ENCODE measurements at places on chromosomes 12 and 14.
A peak's percentile ranks its signal among the peaks of the same experiment; 100 is the strongest.

DNA sequence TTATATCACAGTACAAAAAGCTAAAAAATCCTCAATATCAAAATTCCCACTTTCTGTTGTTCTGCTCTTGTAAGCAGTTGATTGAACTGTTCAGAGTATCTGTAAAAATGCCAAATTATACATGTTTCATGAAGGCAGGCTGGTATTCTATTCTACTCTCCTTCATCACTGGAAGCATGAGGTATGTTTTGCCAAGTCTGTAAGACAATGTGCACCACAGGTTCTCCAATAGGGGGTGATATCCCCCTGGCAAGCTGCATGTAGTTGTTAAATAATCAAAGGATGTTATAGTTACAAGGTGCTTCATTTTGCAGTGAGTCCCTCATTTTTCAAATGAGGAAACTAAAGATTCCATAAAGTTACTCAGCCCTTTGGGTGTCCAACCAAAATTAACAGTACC, 15.1 kb upstream of the NEK9 start:
- no peak for DNase-seq

- no peak for DNase-seq
Observed at GRCh38 chr14:56474419-56475022, 105.1 kb upstream of the TMEM260 start.

DNA sequence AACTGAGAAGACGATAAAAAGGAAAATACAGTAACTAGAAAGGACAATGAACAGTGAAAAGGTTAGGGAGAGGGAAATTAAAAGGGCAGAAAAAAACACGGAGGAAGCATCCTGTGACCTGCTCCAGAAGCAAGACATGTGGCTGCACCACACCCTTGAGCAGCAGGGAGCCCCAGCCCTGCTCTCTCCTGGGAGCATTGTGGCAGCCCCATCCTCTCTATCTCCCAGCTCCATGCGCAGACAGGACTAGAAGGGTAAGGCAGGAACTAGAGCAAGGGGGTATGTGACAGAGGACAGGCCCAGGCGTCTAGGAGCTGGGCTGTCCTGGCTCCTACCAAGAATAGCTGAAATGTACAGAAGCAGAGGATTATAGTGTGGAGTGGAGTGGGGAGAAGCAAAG, 38.6 kb upstream of the SMUG1 start:
- DNase-seq = no peak

- DNase-seq = no peak
Observed at GRCh38 chr14:72889366-72889765, 4.5 kb downstream of the DPF3 start.

DNA sequence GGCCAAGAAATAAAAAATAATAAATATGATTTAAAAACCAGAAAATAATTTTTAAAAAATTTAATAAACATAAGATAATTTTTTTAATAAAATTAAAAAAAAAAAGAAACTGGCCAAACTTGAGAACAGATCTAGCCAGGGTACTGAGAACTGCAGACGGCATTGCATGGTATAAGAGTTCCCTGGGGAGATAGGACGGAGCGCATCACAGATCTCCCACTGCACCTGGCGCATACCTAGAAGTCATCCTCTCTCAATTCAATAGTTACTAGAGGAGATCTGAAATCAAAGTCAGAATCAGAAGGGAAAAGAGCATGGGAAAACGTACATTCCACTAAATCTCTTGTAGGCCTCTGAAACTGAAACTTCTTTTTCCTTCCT, 58.9 kb upstream of the BCL2L14 start:
- no peak for DNase-seq

- no peak for DNase-seq
Observed at GRCh38 chr12:1816730-1817348, 3.5 kb upstream of the LRTM2 start.

- DNase-seq = no peak
Observed at GRCh38 chr14:31197671-31198070, 9.9 kb downstream of the HECTD1 start.

- DNase-seq = no peak
Observed at GRCh38 chr12:20548611-20549010, 146.5 kb upstream of the SLCO1C1 start.

- no peak for DNase-seq
Observed at GRCh38 chr12:53166837-53167236, 13.7 kb upstream of the ZNF740 start.

DNA sequence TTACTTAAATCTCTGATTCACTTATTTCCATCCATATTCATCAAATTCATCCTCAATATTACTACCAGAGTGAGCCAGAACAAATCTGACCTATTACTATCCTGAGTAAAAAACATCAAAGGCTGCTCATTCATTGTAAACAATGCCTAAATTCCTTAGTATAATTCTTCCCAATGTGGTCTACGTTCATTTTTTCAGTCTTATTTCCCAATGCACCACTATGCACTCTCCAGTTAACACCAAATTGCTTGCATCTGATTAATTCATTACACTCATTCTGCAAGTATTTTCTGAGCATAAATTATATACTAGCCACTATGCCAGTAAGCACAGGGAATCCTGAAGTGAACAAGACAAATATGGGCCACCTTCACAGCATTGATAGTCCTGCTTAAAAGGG, 110.0 kb downstream of the EPS8 start:
- no peak for DNase-seq

DNA sequence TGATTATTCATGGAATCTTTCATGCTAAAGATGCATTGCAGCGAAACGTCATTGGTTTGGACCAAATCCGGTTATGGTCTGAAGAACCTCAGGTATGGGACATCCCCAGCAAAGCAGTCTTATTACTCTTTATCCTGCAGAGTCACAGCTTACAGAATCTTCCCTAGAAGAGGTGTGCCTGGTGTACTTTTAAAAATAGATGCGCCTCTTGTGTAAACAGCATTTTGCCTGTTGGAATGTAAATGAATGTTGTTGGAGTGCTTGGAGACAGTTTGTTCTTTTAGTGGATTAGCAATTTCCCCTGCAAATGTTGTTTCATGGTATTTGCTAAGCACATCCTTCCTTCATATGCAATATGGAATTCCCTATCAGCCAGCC, 242.5 kb downstream of the ZFP36L1 start:
- DNase-seq = no peak

- no peak for DNase-seq
Observed at GRCh38 chr12:20458011-20458410, 89.7 kb downstream of the PDE3A start.

DNA sequence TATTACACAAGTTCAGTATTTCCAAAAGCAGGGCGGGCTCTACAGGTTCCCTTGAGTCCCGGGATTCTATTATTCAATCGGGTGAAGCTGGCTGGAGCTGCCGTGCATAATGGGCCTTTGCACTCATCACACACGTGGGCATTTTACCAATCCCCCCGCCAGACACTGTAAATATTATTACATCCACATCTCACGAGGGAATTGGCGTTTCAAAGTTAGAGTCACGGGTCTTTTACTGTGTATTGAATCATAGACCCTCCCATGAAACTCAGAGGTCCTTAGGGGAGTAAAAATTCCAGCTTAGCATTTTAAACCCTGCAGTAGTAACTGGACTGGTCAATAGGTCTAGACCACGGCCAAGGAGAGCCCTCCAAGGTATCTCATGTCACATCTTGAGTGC, 70.3 kb downstream of the MAP1LC3B2 start:
- no peak for DNase-seq

- no peak for DNase-seq
Observed at GRCh38 chr14:72892879-72893635, 844 bp downstream of the DPF3 start.

- DNase-seq = peak; percentile 60
Observed at GRCh38 chr12:15910864-15911721, at the start of gene DERA. DERA (plus strand) TSS chr12:15911332; CDS start chr12:15911384, 52 bp downstream.

- no peak for DNase-seq
Observed at GRCh38 chr12:18296909-18297280, 35.6 kb downstream of the PIK3C2G start.

DNA sequence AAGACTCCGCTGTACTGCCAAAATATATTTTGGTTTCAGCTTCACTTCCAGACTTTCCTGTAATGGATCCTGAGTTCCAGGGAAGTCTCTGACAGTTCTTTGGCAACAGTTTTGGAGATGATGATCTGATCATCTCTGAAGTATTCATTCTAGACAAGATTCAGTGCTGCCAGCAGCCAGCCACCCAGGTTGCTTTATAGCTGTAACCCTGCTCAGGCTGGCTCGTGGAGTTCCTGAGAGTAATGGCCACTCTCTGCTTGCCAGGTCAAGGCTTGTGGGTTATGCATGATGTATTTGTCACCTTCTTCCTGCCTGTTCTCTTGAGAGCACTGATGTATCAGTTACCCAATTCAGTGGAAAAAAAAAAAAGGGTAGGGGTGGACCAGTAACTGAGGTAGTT, 124.3 kb downstream of the PPHLN1 start:
- DNase-seq = no peak

- DNase-seq = no peak
Observed at GRCh38 chr12:27290501-27291168, 42.0 kb upstream of the BMAL2 start.

- DNase-seq = no peak
Observed at GRCh38 chr12:31954925-31955858, 4.0 kb upstream of the RESF1 start.

GRCh38 chr12:15152868-15153267, 68.3 kb downstream of the RERG start:
- DNase-seq = no peak

DNA sequence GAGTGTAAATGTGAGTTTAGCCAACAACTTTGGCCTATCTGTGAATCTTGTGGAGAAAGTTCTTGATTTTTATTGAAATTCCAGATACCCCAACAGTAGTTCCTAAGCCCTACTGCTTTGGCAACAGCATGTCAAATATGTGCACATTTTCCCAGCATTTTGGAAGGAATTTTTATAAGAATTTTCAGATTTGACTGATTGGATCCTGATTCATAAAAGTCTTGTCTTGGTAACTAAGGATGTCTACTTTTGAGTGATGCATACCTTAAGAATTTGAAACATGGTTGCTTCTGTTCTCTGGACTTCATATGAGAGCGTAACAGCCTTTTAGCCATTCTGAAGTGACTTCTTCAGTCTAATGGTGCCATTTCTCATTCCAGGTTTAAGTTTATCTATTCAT, 106.7 kb downstream of the ANO4 start:
- no peak for DNase-seq

- no peak for DNase-seq
Observed at GRCh38 chr12:132495629-132496357, 5.8 kb downstream of the FBRSL1 start.

DNA sequence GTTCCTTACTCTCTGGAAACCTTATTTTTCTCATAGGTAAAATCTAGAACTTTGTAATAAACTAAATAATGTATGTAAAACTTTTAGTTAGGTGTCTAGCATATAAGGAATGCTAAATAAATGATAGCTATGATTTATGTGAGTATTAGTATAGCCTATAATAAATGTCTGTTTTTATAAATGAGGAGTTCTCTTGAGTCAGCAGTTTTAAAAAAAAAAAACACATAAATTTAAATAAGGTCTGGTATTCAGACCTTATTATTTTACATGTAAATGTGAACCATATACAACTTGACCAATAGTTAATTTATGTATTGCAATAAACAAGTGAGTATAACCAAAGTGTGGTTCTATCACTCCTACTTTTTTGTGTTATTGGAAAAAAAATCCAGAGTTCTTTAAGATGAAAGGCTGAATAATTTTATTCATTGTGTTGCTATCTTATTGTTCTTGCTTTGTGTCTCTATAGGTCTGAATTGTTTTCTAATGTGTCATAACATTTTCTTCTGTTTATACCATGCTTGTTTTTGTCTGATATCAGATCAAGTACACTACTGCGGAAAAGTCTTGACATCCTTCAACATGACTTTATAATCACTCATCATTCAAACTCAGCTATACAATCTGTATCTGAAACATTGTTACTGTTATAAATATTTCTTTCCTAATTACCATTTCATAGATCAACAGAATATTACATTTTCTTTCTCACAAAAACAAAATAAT, 115.7 kb downstream of the RASSF9 start:
- no peak for DNase-seq

GRCh38 chr14:68416171-68416570, 376.7 kb downstream of the ZFP36L1 start:
- DNase-seq = no peak

GRCh38 chr14:89855961-89856656, 98.4 kb downstream of the EFCAB11 start:
- DNase-seq = peak; percentile 74

- DNase-seq = no peak
Observed at GRCh38 chr12:66956300-66956699, 277.4 kb upstream of the GRIP1 start.

DNA sequence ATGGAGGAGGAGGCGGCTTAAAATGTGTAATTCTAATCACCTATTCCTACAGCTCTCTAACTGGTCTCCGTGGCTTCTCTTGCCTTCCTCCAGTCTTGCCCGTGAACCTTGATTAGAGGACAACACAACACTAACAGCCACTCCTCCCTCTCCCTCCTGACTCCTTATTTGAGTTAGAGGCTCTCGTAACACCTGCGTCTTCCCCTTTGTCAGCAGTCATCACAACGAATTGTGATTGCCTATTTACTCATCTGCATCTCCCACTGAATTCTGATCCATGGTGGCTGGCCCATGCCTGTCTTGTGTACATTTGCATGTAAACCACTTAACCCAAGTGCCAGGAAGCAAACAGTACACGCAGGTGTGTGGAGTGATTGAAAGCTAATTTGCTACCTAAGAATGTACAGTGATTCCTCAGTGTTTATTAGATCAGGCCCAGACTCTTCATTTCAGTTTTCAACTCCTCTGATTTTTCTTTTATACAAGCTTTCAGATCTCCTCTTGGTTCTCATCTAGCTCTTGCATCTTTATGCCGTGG, 154.5 kb downstream of the MON2 start:
- DNase-seq = no peak

GRCh38 chr12:105574056-105574715, 243.7 kb downstream of the C12orf75 start:
- DNase-seq = no peak

GRCh38 chr12:3976351-3976938, 103.2 kb upstream of the PARP11 start:
- DNase-seq = no peak

GRCh38 chr12:57170408-57170807, 23.0 kb upstream of the LRP1-AS start:
- no peak for DNase-seq

- no peak for DNase-seq
Observed at GRCh38 chr12:10310926-10311720, 3.5 kb downstream of the KLRD1 start.

DNA sequence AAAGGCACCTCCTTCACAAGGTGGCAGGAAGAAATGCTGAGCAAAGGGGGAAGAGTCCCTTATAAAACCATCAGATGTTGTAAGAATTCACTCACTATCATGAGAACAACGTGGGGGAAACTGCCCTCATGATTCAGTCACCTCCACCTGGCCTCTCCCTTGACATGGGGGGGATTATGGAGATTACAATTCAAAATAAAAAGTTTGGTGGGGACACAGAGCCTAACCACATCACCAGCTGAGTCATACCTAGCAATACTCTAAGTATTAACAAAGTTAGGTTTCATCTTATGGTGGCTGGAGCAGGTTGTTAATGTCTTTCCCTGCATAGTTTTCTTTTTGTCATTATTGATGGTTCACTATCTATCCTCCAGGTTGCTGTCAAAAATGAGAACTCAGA, 113.2 kb upstream of the PPFIA2 start:
- DNase-seq = no peak

- DNase-seq = no peak
Observed at GRCh38 chr14:36947362-36947761, 225.0 kb downstream of the SLC25A21 start.

Data from amniotic stem cell (primary cell).